ENCODE measurements at places on chromosomes 2 and 18.

DNA sequence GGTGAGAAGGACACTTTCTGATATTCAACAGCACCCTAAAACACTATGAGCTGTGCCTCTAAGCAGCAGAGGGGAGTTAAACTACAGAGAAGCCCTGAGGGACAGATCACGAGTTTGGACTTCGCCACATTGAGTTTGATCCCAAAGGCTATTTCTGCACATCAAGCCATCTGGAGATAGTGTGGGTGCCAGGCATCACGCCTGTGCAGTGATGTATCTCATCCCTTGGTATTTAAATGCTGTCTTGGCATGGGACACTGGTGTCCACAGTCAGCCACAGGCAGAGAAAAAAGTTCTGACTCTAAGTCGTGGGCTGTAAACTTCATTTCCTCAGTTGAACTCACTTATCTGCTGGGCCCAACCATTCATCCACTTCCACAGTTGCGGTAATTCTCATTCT is 742.3 kb upstream of the CELF4 start:
- DNase-seq: no peak

DNA sequence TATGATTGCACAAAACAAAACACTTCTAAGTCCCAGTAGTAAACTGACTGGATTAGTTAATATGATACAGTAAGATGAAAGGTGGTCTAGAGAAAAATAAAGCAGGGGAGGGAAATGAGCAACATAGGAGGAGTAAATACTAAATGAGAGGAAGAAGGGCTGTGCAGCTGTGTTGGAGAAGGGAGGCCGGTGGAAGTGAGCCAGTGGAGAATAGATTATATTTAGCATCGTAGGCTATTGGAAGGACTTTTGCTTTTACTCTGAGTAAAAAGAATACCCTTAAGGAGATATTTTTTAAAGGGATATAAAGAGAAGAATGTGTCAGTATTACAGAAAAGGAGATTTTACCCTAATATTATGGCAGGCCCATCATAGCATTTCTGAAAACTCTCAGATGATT is 12.7 kb downstream of the WDR75 start:
- no peak for DNase-seq

DNA sequence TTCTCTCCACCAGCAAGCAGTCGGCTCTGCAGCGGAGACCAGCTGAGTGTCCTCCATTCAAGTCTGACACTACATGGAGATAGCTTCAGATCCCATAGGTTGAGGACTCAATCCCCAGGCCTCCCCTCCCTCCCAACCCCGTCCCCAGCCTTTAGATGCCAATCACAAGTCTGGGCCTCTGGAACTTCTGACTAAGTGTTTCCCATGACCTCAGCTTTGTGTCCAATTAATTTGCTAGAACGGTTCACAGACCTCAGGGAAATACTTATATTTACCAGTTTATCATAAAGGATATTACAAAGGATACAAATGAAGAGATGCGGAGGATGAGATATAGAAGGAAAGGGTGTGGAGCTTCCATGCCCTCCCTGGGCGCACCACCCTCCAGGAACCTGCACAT is 77.4 kb downstream of the MERTK start:
- no peak for DNase-seq

DNA sequence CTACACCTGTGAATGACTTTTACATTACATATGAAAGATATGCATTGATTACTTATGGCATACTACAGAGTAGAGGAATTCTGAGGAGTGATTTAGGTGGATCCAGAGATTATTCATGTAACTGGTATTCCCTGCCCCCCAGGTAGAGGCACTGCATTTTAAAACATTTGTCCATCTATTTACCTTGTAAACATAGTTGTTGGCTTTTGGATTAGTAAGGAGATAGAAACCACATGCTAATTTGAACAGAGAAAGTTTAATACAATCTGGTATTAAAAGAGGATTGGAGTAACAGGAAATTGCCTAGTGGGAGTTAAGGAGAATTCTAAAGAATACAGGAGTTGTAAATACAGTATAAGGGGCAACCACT is 15.9 kb downstream of the GALNT3 start:
- DNase-seq: no peak

- DNase-seq: peak; percentile 73
Measured at GRCh38 chr2:236167297-236168109, 683 bp downstream of the GBX2 start.

- DNase-seq: no peak
Measured at GRCh38 chr18:54222922-54223567, 1.4 kb downstream of the MBD2 start.

- DNase-seq: no peak
Measured at GRCh38 chr2:65580824-65581223, 148.4 kb upstream of the SPRED2 start.

DNA sequence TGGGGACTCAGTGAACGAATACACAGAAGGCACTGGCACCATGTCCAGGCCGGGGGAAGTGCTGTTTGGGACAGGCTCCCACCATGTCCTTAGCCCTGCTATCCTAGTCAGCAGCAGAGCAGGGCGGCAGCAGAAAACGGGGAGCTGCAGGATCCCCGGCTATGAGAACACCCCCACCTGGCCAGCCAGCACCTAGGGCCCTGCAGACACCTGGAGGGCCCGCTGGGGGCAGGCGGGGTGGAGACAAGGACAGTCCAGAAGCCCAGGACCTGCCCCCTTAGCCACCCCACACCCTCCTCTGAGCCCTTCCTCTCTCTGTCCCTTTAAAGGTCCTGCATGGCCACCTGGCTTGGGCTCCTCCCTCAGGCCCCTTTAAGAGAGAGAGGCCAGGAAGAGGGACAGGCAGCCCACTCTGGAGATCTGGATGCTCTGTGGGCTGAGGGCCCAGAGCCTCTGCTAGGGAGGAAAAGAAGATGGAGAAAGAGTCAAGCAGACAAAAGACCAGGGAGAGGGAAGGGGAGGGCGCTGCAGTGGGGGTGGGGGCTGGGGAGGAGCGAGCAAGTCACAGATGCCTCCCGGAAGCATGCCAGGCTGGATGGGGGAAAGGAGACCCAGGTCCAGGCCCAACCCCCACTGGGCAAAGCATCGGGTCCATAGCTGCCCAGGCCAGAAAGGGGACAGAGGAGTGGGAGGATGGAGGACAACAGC is 48.6 kb downstream of the BIN1 start:
- no peak for DNase-seq

DNA sequence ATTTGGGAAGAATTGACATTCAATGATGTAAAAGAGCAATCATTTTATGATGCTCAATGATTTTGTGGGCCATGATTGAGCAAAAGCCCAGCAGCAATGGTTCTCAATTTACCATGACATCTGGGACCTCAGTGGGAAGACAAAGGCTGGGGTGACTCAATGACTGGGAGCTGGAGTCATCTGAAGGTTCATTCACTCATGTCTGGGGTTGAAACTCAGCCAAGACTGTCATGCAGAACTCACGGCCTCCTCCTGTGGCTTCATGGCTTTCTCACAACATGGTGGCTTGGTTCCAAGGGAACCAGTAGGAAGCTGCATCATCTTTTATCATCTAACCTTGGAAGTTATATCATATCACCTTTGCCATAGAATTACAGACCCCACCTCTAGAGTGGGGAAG is 45.1 kb upstream of the CD226 start:
- DNase-seq: peak; percentile 76

DNA sequence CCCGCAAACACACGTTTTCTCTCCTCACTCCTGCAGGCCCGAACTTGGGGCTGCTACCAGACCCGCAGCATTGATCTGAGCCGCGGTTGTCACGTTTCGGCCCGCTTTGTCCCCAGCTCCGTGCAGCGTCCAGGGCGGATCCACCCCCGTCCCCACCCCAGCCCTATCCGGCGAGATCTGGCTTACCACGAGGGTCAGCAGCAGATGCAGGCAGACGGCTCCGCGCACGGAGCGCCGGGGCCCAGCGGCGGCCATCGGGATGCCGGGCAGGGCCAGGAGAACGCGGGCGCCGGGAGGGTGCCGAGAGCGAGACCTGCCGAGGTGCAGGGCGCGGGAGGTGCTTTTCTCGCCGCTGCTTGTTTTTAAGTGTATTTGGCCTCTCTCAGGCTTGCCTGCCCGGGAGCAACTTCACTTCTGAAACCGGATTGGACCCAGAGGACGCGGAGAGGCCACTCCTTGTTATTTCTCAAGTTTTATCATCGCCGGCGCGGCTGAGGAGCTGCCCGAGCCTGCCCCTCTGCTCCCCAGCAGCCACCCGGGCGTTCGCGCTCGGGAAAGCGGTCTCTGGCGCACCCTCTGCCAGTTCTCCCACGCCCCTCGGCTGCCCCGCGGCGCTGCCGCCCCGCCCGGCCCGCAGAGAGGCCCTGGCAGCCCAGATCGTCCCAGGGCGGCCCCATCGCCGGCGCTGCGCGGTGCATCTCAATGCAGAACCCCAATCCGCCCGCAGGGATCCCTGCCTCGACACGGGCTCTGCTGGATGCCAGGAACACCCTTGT is at the start of gene DSC3:
Gene DSC3 (minus strand): TSS at position 337 of the 776 bp plus-strand sequence. CDS start 82 bp downstream, at position 255.
- DNase-seq: no peak

GRCh38 chr2:1787755-1788477 is 43.6 kb upstream of the PXDN start:
- no peak for DNase-seq

- DNase-seq: peak; percentile 64
Measured at GRCh38 chr2:1854729-1855547, 110.6 kb upstream of the PXDN start.

DNA sequence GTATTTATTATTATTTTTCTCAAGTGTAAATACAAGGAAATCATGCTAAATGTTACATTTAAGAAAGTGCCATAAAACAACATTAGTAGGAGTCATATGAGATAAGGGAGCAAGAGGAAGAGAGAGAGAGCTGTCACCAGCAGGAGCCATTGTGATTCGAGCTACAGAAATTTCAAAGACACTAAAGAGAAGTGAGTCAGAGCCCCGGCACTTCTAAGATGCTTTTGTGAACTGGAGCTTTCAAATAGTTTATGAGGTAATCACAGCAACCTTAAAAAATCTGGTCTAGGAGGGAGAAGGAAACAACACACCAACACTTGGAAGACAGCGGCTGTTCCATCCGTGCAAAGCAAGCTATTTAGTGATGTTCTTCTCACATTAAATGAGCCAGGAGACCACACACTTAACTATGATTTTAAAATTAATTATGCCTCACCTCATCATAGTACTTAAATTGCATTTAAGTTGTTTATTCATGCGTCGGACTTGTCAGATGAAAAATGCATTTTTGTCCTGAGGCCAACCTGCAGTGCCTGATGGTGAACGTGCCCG is 382.7 kb upstream of the SALL3 start:
- peak; percentile 1 for DNase-seq

DNA sequence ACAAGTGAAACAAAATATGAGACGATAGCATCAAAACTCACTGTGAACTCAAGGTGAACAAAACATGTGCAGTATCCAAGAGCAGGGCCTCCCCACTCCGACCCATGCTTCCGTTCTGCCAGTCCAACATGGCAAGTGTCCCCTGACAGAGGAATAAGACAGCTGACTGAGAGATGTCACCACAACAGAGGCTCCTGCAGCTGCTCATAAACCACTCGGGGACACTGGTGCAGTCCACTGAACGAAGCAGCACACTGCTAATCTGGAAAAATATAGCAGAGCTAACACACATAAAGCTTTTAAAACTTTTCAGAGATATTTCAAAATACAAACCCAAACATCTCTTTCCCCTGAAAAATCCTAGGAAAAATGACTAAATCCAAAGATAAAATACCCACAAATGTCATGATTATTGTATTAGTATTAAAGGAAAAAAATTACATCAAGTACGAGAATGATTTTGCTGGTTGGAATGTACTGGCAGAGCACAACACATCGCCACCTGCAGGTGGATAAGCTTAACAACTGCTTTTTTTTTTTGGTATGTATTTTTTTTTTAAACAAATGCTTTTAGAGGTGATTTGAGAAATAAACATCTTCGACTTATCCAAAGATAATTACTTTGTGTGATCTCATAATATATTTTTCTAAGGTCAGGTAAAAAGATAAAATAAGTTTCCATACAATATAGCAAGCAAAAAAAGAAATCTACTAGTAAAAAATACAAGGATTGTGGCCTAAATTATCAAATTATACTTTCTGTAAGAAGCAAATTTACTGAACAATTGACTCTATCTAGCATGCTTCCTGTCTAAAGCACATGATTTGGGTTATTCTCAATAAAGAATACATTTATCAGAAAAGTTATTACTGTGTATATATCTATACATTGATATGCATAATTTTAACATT is 18.6 kb downstream of the THADA start:
- peak; percentile 89 for DNase-seq

GRCh38 chr18:54323970-54324369 is 33.7 kb downstream of the STARD6 start:
- DNase-seq: no peak

GRCh38 chr2:240519396-240520129 is 38.2 kb downstream of the ANKMY1 start:
- DNase-seq: peak; percentile 86

- DNase-seq: no peak
Measured at GRCh38 chr18:61791031-61791430, 101.8 kb downstream of the RNF152 start.

DNA sequence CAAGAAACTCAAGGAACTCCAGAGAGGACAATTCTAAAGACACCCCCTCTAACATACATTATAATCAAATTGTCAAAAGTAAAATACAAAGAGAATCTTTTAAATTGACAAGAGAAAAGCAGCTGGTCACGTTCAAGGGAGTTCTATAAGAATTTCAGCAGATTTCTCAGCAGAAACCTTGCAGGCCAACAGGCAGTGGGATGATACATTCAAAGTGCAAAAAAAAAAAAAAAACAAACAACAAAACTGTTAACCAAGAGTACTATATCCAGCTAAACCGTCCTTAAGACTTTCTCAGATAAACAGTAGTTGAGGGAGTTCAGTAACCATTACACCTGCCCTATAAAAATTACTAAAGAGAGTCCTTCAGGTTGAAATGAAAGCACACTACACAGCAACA is 33.9 kb downstream of the CCDC138 start:
- DNase-seq: peak; percentile 6

DNA sequence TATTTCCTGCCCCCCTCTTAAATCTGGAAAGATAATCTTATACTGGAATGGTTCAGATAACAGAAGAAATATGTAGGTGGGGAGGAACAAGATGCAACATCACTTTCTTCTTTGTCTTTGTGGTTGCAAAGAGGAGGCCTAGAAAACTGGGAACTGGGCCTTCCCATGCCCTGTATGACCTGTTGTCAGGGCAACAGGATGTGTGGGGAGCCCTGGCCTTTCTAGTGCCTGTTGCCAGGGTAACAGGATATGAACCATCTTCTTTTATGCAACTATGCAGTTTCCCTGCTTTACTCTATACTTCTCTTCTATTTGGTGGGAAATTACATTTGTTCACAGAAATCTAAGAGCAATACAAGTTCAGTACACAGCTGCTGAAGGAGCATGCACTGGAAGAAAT is 79.8 kb upstream of the PDE1A start:
- peak; percentile 67 for DNase-seq

DNA sequence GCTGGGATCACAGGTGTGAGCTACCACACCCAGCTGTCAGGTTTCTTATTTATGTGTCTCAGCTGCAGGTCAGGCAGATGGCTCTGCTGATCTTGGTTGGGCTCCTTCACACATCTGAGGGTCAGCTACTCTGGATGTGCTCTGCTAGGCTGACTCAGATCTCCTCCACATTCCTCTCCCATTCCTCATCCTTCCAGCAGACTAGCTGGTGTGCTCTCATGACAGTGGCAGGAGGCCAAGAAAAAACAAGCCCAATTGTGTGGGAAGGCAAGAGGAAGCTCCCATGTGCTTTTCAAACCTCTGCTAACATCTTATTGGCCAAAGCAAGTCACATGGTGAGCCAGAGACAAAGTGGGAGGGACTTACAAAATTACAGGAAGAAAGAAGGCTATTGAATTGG is 11.7 kb upstream of the MSH6 start:
- peak; percentile 84 for DNase-seq
